ENCODE measurements at places on chromosomes 3 and 15.

DNA sequence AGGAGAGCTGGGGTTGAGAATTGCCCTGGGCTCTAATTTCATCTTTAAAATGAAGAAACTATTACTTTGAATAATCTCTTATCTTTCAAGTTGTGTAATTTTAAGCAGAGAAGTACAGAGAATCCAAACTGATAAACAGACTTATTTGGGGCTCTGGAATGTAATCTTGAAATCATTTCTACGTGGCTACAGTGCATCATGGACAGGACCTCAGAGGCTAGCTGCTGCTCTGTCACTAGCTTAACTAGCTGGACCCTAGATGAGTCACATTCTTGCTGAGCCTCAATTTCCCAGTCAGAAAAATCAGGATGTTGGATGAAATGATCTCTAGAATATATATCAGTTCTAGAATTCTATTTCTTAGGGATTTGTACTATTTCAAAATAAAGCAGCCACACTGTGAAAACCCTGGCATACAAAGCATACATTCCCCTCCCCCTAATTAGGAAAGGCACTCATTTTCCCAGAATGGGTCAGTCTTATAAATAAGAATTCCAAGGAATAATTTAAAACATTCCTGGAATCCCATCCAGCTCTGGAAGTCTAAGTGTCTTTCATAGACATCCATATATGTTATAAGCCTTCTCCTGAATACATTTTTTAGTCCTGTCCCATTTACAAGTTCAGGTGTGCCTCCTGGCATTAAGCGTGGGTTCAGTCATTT is 47.2 kb downstream of the RASGRP1 start:
- peak; percentile 85 for DNase-seq

GRCh38 chr3:20380295-20380694 is 194.3 kb upstream of the SGO1 start:
- DNase-seq: no peak

GRCh38 chr3:174335910-174336309 is 523.2 kb upstream of the NAALADL2 start:
- DNase-seq: no peak

GRCh38 chr3:132847849-132848625 is 125.8 kb upstream of the NPHP3 start:
- DNase-seq: no peak

DNA sequence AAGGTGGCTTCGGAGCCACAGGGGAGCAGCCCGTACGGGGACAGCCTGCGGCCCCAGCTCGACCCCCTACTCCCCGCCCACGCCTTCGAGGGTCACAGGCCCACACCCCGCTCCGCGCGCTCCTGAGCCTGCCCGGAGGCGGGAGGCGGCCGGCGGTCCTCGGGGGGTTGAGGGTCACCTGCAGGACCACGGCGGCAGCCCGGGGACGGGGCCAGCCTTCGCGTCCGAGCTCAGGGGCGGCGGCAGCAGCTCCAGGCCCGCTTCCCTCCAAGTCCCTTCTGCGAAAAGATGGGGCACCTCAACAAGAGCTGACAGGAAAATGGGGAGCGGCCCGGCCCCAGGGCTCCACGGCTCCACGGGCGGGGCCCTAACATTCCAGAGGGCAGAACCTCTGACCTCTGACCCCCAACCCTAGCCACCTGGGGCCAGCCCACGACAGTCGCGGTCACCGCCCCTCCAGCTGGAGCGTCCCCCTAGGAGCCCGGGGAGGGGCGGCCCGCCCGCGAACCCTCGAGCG is 428 bp downstream of the LYSMD4 start:
- DNase-seq: peak; percentile 18

- DNase-seq: no peak
Observed at GRCh38 chr3:141939759-141940158, 63.3 kb downstream of the ATP1B3 start.

DNA sequence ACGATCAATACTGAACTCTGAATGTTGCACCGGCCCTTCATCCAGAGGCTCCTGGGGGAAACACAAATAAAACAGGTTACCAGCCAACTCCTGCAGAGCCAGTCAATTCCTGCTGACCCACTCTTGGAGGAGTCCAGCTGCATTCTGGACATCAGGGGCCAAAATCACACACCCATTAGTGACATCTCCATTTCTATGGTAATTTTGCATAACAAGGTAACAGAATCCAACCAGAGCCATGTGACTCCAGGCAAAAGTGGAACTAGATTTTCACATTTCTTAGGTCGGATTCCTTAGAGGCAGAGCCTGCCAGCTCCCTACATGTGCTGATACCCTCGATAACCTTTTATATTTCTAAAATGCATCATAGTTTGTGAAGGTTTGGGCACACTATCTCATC is 119.2 kb upstream of the CTNNB1 start:
- DNase-seq: no peak

- peak; percentile 26 for DNase-seq
Observed at GRCh38 chr15:77568973-77569728, 63.6 kb downstream of the LINGO1 start.

DNA sequence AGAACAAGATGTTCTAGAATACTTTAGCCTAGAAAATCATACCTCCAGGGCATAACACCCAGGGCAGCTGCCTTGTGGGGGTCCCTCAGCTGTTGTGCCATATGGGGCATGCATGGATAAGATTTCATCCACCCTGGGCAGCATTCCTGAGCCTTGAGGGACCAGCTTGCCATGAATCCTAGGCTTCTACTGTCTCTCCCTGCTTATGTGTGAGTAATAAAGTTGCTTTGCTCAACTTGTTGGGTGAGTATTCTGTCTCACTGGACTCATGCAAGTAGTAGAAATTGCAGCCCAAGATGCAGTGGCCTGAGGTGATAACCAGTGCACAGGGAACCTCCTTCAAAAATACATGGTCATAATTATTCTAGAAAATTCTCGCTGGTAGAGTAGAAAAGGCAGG is 52.1 kb upstream of the EPHB1 start:
- DNase-seq: no peak

- DNase-seq: peak; percentile 5
Observed at GRCh38 chr15:33310481-33311311, at the start of gene RYR3. TSS of gene RYR3 (plus strand) at chr15:33310967. CDS start at chr15:33311046, 79 bp downstream.

DNA sequence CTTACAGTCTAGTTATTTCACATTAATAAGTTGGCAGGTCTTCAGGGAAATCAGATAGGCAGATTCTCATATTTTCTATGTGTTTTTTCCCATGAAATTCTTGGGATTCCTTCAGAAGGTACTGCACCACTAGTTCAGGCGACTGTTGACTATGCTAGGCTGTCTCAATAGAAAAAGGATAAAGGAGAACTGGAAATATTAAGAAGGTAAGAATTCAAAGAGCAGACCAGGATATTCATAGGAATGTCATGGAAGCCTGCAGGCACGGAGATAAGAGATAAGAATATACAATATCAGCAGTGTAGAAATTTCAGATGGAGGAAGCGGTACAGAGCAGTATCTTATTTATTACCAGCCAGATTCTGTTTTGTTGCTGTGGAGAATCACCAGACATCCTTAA is 432.1 kb upstream of the MDFIC2 start:
- peak; percentile 17 for DNase-seq

DNA sequence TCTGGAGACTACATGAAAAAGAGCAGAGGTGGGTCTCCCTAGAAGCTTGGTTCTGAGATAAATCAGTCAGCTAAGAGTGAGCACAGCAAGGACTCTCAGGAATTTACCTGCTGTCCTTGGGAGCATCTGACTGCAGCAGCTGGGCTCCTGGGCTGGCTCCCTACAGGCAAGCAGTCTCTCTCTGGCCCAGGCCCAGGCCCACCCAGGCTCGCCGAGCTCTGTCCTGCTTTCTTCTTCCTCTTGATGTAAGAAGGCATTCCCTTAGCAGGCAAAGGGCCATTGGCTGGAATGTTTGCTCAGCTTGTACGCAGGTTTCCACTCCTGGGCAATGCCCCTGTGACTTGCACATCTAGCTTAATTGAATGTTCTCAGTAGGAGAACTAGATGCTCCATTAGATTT is 4.3 kb upstream of the RBP2 start:
- DNase-seq: no peak

- no peak for DNase-seq
Observed at GRCh38 chr15:73626072-73626471, 7.1 kb downstream of the NPTN start.

DNA sequence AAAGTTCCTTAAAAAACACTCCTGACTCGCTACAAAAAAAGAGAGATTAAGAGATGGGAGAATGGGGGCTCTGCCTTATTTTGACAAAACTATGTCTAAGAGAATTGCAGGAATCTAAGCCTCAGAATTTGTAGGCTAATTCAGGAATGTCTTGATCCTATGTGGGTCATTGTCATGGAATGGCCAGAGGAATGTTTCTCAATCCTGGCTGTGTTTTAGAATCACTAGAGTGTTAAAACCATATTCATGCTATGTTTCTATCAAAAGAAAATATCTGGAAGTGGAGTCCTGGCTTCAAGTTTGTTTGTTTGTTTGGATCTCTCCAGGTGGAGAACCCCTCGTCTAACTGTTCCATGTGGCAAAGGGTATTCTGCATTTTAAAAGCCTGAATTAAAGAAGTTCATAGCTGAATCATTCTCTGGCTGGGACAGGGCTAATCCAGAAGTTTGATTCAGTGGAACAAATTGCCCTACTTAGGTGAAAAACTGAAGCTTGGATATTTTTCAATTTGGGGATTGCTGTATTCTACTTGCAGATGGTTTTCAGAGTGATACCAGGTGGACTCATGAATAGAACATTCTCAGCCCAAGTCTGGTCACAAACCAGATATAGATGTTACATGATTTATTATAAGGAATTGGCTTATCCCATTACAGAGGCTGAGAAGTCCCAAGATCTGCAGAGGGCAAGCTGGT is 28.2 kb downstream of the GJD2 start:
- DNase-seq: peak; percentile 85

- DNase-seq: peak; percentile 95
Observed at GRCh38 chr15:71136159-71136783, 21.0 kb downstream of the THSD4 start.

All from EH (cell line).